Stimulated activated CD8-positive, alpha-beta memory T cell treated with anti-CD3 and anti-CD28 coated beads, Interleukin-2, amount 100 ng/mL, for 1 hour (primary cell): ENCODE measurements at places on chromosomes 7 and 10.

DNA sequence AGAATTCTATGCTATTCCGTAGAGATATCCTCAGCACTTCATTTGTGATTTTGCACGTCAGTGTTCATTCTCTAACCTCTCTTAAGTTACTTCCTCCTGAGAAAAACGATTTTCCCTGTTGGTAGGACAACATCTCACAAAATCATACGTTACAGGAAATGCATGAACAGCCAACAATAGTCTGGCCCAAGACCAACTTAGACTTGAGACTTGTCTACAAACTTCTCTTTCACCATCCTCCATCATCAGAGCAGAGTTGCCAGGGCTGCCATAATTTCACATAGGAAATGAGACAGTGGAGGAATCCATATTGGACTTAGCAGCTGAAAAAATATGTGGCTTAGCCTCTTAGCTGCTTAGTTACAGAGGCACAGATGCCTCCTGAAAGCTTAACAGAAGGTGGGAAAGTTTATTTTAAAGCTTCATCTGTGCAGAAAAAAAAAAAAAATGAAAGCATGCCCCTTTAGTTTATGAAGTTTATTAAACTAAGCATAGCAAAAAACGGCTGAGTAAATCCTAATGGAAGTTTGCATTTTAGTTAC, 222.5 kb upstream of the CACNA2D1 start:
- DNase-seq, result no peak

GRCh38 chr7:38147005-38147404, 31.0 kb upstream of the STARD3NL start:
- no peak for DNase-seq

DNA sequence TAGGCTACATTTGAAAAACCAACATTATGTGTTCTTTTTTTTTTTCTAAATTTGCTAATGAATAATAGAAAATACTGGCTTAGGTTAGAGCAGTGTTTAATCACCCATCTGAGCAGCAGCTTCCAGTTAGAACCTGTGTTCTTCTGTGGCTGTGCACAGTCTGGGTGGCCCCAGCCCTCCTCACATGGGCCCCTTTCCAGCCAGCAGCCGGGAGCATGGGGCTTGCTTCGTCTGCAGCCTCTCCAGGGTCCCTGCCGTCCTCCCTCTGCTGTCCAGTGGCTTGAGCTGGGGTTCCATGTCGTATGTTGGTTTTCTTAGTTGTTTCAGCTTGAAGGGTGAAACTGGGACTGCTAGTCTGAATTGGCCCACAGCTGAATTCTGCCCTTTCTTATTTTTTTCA, 37.3 kb downstream of the BNIP3 start:
- no peak for DNase-seq

DNA sequence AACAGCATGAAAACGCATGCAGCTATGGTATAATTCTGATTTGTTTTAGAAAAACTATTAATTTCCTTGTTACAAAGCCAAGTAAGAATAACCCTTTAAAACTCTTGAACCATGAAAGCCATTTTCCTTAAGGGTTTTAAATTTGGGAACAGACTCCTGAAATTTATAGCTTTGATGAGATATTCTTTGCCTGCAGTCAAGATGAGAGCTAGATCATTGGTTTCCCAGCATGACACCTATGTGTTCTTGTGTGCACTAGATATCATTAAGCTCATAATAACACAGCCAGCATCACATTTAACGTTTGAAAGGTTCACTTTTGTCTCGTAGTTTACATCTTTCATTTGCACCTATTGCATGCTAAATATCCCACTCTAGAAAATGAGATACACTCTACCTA, 202.2 kb downstream of the PHF14 start:
- DNase-seq, result no peak

GRCh38 chr10:28652703-28653102, 24.6 kb upstream of the BAMBI start:
- DNase-seq, result no peak

- no peak for DNase-seq
These were observed 11.6 kb downstream of the ZDHHC6 start for GRCh38 chr10:112434988-112435619.

- no peak for DNase-seq
These were observed 111.2 kb downstream of the GALNT11 start for GRCh38 chr7:152136686-152137085.

DNA sequence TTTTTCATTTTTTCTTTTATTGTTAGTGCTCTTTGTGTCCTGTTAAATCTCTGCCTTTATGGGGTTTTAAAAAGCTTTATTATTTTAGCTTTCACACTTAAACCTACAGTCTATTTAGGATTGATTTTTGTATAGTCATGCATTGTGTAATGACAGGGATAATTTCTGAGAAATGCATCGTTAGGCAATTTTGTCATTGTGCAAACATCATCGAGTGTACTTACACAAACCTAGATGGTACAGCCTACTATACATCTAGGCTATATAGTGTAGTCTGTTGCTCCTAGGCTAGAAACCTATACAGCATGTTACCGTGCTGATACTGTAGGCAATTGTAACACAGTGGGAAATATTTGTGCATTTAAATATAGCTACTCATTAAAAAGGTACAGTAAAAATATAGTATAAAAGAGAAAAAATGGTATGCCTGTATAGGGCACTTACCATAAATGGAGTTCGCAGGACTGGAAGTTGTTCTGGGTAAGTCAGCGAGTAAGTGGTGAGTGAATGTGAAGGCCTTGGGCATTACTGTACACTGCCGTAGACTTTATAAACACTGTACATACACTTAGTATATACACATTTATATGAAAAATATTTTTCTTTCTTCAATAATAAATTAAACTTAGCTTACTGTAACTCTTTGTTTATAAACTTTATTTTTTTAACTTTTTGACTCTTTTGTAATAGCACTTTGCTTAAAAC, 16.0 kb downstream of the UBE2D1 start:
- DNase-seq, result no peak

- no peak for DNase-seq
These were observed 14.4 kb downstream of the STK32C start for GRCh38 chr10:132293201-132293812.

- DNase-seq, result no peak
These were observed 37.2 kb downstream of the KLRG2 start for GRCh38 chr7:139446051-139446890.

DNA sequence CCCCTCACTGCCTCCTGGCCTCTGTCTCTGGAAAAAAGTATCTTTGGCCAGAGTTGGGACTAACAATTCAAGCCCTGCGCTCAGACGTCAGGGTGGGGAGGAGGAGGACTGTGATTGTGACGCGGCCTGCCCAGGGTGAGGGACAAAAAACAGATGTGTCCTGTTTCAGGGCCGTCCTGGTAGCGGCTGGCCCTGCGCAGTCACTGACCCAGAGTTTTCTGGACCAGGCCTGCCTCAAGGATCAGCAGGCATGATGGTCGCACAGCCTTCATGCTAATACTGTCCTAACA, 110.1 kb downstream of the CYTH3 start:
- DNase-seq, result no peak

- DNase-seq, result no peak
These were observed 58.9 kb upstream of the FAM20C start for GRCh38 chr7:133470-133869.

GRCh38 chr7:483656-484355, 35.8 kb downstream of the PDGFA start:
- no peak for DNase-seq

DNA sequence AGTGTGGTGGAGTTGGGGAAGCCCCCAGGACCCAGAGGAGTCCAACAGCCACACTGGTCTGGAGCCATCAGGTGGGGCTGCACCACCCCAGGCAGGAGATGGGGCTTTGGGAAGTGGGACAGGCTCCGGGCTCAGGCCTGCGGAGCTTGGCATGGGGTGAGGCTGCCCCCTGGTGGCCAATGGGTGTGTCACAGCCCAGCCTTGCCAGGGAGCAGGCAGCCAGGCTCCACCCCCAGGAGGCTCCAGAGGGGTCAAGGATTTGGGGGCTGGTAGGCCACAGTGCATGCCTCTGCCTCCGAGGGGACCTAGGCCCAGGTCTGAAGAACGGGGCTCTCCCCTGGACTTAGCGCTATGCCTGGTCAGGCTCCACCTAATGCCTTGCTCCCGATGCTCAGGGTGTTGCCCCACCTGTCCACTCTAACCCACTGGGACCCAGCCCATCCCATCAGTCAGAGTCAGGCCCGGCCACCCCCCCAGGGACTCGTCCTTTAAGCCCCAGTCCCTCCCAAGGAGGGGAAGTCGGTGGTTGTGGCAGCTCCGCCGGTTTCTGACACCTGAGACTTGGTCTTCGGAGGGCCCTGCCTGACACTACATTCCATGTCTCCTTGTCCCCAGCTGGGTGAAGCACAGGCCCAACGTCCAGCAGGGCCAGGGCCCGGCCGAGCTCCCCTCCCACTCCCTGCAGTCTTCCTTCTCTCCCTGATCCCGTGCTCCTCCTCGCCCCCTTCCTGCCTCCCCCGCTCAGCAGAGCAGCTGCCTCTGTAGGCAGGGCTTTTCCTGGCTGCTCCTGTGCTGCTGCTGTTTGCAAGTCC, 11.3 kb upstream of the SAMD8 start:
- DNase-seq, result peak; percentile 67

- no peak for DNase-seq
These were observed 795.9 kb downstream of the XPNPEP1 start for GRCh38 chr10:109127363-109127762.

DNA sequence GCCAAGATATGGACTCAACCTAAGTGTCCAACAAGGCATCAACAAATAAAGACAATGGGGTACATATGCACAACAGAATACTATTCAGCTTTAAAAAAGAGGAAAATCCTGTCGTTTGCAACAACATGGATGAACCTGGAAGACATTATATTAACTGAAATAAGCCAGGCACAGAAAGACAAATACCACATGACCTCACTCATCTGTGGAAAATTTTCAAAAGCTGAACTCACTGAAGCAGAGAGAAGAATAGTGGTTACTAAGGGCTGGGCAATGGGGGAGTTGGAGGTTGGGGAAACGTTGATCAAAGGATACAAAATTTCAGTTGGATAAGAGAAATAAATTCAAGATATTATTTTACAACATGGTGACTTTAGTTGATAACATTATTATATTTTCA, 221.4 kb upstream of the PITRM1 start:
- no peak for DNase-seq

GRCh38 chr10:25824050-25824449, 110.0 kb upstream of the MYO3A start:
- DNase-seq, result no peak

DNA sequence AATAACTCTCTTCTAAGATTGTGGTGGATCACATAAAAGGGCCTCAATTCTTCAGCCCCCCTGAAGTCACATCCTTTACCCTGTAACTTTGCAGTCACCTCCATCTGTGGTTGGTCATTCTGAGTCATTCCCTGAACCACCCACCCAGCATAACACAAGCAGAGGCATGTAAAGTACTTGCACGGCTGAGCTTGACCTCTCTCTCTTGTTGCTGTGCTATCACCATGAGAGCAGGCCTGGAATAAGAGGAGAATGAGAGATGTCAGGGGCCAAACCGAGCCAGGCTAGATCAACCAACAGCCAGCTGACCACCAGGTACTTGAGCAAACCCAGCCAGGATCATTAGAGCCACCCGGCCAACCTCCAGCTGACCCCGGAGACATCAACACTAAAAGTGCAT, 13.5 kb upstream of the STK17A start:
- no peak for DNase-seq

DNA sequence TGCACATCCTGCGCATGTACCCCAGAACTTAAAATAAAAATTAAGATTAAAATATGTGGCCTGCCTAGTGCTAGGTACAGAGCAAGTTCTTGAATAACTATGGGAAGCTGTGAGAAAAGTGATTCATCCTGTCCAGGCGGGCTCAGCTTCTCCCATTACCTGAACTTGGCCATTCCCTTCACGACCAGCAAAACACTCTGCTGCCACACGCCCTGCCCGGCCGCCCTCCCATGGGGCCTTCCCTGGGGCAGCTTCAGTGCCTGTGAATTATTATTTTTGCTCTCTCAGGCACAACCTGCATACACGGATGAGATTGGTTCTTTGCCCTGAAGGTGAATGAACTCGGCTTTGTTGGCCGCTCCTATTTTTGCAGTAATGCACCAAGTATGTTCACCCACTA, 209.2 kb upstream of the SHH start:
- no peak for DNase-seq

DNA sequence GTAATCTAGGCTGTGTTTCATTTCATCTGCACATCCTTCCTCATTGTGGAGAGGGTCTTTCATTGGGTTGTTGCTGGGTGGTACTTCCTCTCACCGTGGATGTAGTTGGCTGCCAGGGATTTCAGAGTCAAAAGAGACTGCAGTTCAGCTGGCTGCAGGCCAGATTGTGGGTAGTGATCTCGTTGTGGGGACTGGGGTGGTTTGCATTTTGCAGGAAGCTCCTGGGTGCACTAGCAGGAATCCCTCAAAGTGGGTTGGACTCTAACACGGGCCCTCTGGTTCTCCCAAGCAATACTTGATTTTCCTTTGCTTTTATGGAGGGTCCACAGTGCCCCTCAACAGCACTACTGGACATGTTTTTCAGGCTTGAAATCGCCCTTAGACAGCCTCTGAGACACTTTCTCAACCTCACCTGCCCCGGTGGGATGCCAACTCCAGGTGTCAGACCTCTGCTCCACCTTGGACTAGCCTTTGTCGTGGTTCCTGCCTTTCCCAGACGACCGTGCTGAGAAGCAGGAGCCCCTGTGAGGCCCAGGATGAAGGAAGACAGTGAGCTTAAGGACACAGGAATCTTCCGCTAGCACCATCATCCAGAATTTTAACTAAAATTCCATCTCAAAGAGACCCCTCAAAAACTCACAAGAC, 23.9 kb upstream of the ZNF273 start:
- DNase-seq, result no peak

- no peak for DNase-seq
These were observed 36.1 kb upstream of the CCNY start for GRCh38 chr10:35300063-35300699.

DNA sequence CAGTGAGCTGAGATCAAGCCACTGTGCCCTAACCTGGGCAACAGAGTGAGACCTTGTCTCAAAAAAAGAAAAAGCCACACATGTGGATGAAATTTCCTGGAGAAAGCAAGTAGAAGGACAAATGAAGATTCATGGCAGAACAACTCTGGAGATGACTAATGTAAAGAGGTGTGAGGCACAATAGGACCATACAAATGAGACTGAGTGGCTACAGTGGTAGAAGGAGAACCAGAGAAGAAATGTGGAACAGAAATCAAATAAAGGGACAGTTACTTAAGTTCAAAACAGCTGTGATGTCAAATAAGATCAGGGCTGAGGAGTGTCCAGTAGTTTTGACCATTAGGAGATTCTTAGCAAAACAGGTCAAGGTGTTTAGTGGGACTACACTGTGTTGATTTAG, 130.9 kb upstream of the CDK6 start:
- DNase-seq, result no peak
